Foreskin keratinocyte (primary cell): ENCODE measurements at places on chromosomes 4 and X. TPM values are rescaled to one million over a fixed set of nuclear protein-coding genes. Genes with fewer than 3 reads are reported as not detected.

The SOWAHB gene
- total RNA-seq: 0.03 and 0.07 TPM in 2 replicates

The MAGEE1 gene
- total RNA-seq: 3.6 and 3.8 TPM in 2 replicates

The INTU gene
- total RNA-seq: 3.1 and 3.8 TPM in 2 replicates

The NDST4 gene
- total RNA-seq: not detected in 2 replicates

The GRIA3 gene
- not detected in 2 replicates for total RNA-seq

The SMAD1 gene
- total RNA-seq: 27.4 and 27.6 TPM in 2 replicates

The ADAM29 gene
- total RNA-seq: not detected in 2 replicates

The HSD17B13 gene
- total RNA-seq: 0.04 TPM in 1 of 2 replicates, not detected in the other

The PF4V1 gene
- not detected in 2 replicates for total RNA-seq

The TCP11X2 gene
- not detected in 2 replicates for total RNA-seq

The NXF3 gene
- not detected in 2 replicates for total RNA-seq

The MAGEA9B gene
- total RNA-seq: not detected in 2 replicates

The HAND2 gene
- total RNA-seq: not detected in 2 replicates

The MAGEB1 gene
- not detected in 2 replicates for total RNA-seq

The CT45A2 gene
- not detected in 2 replicates for total RNA-seq

The UGT2A1 gene
- total RNA-seq: not detected in 2 replicates

The RIPPLY1 gene
- total RNA-seq: not detected in 2 replicates

The SUPT20HL2 gene
- not detected in 2 replicates for total RNA-seq

The VCX3B gene
- not detected in 2 replicates for total RNA-seq
